Skin of body (tissue), 3 donors: ENCODE measurements at places on chromosomes 13 and 19. TPM values are rescaled to one million over a fixed set of nuclear protein-coding genes. Genes with fewer than 3 reads are reported as not detected.

DNA sequence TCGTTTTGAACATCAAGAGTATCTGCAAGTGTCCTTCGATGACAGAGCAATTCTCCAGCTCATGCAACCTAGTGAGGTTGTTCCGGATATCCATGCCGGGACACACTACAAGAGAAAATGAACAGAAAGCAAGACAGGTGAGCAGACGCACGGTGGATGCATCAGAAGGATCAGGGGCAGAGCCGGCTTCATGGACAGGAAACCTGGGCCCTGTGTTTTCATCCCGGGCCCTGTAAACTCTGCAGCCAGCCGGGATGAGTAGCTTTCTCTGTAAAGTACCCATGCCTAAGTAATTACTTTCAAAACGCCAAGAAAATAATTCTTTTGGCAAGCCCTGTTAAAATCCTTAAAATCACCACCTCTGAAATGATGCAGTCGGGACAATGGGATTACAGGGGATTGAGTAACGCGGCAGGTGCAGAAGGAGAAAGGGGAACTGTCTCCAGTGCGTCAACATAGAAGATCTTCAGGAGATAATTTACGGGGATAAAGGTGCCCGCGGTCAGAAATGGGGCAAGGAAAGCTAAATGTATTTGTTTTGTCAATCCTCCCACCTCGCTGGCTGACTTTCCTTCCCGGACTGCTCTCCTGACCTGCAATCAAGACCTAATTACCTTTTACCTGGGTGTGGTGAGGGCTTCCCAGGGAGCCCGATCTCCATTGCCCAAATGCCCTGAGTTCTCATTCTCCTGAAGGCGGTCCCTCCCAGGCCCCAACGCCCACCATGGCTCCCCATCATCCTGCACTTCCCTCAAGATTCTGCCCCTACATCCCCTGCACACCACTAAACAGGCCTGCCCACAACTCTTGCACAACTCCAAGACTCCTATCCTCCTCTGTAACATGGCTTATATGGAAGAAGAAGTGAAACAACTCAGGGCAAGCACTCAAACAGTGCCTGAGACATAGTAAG, 26.2 kb downstream of the INSR start:
- DNase-seq = no peak

DNA sequence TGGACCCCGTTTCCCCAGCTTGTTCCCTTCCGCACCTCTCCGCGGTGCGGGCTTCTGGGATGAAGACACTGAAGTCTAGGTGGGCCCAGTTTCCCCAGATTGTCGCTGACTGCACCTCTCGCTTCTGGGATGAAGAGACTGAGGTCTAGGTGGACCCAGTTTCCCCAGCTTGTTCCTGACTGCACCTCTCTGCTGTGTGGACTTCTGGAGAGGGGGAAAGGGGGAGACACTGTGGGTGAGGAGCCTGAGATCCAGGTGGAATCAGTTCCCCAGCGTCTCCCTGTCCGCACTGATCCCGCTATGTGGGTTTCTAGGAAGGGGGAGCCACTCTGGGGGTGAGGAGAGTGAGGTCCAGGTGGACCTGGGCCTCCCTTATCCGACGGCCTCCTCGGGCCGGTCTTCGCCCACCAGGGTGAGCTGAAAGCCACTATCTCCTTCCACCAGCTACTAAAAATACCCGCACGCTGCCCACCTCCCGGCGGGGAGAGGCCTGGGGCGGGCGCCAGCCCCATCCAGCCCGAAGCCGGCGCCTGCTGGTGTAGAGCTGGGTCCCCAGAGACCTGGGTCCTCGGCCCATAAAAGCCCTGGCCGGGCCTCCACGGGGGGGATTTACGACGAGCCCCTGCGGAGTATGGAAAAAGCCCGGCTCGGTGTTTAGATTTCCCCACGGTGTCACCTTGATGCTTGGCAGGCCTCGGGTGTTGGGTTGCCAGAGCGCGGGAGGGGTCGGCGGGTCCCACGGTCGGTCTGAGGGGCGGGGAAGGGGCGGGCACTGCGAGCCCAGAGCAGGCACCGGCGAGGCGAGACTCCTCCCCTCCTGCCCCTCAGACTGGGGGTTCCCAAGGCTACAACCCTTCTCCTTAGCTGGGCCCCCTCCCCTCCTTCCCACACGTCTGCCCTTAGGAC, 10.6 kb downstream of the FUT6 start:
- no peak for DNase-seq

GRCh38 chr19:34319785-34320184, 45.2 kb upstream of the GPI start:
- DNase-seq = no peak

ZNF541 gene
- 0.10 TPM for total RNA-seq

CBY2 gene
- total RNA-seq = not detected

- no peak for DNase-seq
Measured at GRCh38 chr13:44421853-44422525, 48.4 kb downstream of the SERP2 start.

- no peak for DNase-seq
Measured at GRCh38 chr13:42260903-42261654, 10.9 kb upstream of the AKAP11 start.

- DNase-seq = no peak
Measured at GRCh38 chr19:33401683-33402420, 28.3 kb downstream of the CEBPG start.

PRKCG gene
- 0.20 TPM for total RNA-seq

- DNase-seq = no peak
Measured at GRCh38 chr19:10921910-10922637, 6.4 kb downstream of the YIPF2 start.

DNA sequence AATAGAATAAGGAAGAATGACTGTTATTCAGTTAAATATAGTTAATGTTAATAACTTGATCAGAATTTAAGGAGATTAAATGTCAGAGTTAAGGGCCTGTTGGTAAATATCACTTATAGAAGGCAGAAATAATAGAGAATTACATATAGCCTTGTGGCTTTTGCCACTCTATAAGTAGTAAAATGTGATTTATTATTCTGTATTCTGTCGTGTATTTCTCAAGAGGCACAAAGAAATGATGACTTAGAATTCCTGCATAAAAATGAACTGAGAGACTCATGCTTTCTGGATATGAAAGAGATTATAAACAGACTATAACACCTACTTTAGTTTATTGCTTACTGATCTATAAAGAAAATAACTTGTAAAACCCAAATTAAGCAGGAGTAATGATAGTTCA, 40.1 kb downstream of the GPC6 start:
- DNase-seq = no peak

KMT2B gene
- total RNA-seq = 11.8 TPM

- no peak for DNase-seq
Measured at GRCh38 chr19:20611866-20612265, 46.3 kb upstream of the ZNF737 start.

- DNase-seq = no peak
Measured at GRCh38 chr19:30878495-30878894, 470.7 kb downstream of the TSHZ3 start.

GRCh38 chr19:57888560-57889231, at the start of gene ZNF814:
ZNF814 (minus strand) TSS chr19:57889037; CDS start chr19:57888802, 235 bp downstream.
- peak; percentile 71 for DNase-seq

PSG11 gene
- total RNA-seq = 0.10 TPM

DNA sequence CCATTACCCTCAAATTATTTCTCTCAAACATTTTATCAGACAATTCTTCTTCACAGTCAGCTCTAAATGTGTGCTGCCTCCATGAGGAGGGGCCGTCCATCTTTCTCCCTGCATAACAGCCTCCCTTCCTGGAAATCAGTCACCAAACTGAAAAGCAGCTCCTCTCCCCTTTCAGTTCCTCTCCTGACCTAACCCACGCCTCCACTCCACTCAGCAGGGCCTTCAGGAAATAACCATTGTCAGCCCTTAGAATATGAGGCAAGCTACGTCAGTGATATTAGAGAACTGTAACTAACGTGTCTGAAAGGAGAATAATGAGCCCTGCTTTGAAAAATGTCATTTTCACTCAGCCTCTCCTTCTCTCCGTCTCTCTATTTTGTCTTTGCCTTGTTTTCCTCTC, 116.2 kb downstream of the OLFM4 start:
- no peak for DNase-seq

DNA sequence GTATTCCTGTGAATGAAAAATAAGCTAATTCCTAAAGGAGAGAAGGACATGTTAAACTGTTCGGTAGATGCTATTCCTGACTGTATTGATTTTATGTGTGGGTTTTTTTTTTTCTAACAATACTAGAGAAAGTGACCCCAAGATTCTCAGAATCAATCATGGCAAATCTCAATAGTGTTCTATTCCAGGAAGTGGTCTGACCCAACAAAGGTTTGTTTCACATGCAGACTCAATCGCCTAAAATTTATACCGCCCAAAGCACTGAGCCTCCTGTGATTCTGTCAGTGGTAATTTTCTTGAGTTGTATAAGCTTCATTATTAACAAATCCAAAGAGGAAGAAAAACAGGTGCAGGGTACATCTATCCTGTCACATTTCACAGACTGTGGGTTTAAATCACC, 293.7 kb downstream of the SUCLA2 start:
- DNase-seq = no peak

KLK14 gene
- 9.5 TPM for total RNA-seq

APOC1 gene
- 44.6 TPM for total RNA-seq

DNA sequence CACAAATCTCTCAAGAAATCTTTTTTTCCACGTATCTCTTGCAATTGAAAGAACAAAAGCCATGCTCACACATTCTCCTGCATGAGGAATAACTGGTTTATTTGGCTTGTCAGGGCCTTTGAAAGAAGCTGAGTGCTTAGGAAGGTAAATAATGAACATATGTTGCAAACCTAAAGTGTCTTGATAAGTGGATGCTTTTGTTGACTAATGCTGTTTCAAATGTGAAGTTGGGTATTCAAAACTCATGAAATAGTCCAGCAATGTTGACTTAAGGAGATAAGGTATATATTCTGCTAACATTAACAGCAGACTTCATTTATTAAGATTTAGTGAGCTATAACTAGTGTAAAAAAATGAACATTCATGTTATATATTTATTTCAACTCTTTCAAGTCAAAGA, 1792.7 kb upstream of the MIR17HG start:
- DNase-seq = no peak

CNN1 gene
- total RNA-seq = 10.8 TPM

GRCh38 chr19:33286899-33287298, 15.4 kb downstream of the CEBPA start:
- no peak for DNase-seq

DNA sequence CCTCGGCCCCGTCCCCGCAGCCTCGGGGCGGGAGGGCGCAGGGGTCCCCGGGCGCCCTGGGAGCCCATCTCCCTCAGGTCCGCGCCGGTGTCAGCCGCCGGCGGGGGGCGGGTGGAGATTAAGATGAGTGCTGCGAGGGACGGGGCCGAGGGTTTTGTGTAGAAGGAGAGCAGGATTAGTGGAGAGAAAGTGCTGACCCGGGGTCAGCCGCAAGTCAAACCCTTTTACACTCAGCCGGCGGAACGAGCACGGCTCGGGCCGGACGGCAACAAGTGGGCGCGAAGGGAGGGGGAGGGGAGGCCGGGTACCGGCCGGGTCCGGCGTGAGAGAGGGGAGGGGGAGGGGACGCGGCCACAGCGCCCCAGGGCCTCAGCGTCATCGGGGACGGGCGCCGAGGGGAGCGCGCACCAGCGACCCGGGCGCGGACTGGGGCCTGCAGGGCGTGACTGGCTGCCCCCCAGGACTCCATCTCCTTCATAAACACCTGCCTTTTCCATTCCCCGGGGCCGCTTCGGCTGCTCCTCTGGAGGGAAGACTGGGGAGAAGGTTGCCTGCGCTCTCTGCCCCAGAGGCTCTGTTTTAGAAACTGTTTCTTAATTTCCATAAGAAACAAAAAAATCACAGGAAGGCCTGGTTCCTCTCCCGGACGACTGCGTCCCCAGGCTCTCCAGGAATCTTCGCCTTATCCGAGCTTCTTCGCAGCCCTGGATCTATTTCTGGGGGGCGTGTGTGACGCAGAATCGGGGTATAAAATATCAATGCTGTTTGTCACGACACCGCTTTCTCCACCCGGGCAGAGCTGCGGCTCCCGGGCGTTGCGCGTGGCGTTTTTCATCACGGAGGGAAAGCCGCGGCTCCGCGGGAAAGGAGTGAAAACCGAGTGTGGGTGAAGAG, 6.5 kb downstream of the SOX1 start:
- no peak for DNase-seq

KCNN4 gene
- total RNA-seq = 3.5 TPM

DNA sequence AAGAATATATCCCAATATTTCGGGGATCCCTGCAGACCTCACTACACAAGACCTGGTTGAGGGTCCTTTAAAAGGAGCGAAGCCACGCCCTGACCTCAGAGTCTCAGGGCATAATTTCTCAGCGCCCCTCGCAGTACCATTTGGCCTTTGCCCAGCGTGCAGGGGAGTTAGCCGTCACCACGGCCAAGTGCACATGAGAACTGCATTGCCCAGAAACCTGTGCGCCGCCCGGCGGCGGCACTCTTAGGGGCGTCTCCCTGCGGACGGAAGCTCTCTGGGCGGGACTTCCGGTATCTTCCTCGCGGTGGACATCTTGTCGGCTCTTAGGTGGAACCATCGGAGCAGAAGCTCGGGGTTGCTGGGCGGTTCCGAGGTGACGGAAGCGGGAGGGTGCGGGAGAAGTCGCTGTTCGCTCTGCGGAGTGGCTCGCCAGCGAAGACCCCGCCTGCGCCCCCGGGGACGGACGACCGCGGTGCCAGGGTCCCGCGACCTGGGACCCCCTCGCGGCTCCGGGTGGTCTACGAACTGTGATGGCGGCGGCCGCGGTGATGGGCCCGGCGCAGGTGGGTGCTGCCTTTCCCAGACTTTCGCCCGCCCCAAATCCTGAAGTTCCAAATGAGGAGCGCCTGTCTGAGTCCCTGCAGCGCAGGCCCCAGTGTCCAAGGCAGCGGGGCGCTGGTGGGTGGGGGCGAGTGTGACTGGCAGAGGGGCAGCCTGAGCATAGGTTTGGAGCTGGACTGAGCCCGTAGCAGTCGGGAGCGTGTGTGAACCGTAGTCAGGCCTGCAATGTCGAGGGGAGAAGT, at the start of gene ZNF134:
Gene ZNF134, plus strand, starts transcription at position 302 of the 803 bp plus-strand sequence. CDS start 5,227 bp downstream, outside the sequence.
- DNase-seq = peak; percentile 84

DUS3L gene
- 16.7 TPM for total RNA-seq

FBN3 gene
- 6.9 TPM for total RNA-seq

TTC9B gene
- not detected for total RNA-seq

DNA sequence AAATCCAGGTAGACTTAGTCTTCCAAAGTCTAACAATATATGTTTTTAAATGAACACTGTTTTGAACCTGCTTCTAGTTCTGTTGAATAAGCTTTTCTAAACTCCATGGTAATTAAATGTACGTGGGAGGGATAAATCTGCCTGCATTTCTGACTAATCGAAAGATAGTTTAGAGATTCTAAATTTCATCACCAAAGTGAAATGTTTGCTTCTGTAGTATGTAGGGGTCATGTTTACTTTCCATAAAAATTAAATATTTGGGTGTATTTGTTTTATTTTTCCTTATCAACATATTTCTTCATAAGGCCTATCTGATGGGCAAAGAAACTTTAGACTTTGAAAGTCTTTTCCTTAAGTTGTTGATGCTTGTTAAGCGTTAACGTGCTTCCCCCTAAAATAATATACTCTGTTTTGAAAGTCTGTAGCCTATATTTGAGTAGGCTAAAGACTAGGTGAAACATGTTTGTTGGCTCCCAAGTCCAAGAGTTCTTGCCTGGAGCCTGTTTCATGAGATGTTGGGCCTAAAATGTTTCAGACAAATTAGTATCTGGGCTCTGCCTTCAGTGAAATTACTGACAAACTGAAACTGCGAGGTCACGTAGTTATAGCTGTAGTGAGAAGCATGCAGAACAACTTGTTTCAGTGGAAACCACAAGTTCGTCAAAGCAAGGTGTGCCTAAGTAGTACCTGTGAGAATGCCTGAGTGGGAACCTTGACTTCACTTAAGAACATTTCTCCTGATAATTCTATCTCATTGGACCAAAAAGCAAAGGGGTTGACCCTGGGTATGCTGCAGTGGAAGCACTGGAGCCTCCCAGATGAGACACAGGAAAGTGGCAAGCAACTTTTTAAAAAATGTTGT, 126.2 kb downstream of the LMO7 start:
- DNase-seq = no peak
